ENCODE measurements at places on chromosomes 11 and 22.

GRCh38 chr11:41795004-41795403 lies 335.6 kb upstream of the LRRC4C start:
- DNase-seq = no peak

DNA sequence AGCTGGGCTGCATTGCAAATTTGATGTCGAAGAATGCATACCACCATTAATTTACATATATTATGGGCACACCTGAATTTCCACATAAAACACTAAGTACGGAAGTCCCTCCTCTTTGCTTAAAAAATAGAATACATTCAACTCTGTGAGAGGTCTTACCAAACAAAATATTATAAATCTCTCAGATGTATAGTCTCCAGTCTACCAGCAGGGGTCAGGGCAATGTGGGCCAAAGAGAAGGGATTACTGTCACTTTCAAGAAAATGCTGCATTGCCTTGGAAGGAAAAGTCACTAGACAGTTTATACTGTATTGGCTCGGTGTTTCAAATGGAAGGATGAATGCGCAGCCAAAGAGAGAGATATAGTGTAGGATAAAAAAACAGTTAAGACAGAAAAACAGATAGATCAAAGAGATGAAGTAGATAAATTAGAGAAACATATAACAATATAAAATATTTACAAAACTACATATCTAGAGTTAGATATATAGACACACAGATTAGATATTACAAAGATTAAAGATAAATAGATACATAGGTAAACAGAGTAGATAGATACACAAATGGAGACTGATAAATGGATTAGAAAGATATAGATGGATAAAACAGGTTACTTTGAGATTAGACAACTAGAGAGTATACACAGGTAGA lies 20.9 kb downstream of the SERGEF start:
- DNase-seq = peak; percentile 84

GRCh38 chr11:78332174-78332866 lies 85.3 kb downstream of the GAB2 start:
- peak; percentile 36 for DNase-seq

DNA sequence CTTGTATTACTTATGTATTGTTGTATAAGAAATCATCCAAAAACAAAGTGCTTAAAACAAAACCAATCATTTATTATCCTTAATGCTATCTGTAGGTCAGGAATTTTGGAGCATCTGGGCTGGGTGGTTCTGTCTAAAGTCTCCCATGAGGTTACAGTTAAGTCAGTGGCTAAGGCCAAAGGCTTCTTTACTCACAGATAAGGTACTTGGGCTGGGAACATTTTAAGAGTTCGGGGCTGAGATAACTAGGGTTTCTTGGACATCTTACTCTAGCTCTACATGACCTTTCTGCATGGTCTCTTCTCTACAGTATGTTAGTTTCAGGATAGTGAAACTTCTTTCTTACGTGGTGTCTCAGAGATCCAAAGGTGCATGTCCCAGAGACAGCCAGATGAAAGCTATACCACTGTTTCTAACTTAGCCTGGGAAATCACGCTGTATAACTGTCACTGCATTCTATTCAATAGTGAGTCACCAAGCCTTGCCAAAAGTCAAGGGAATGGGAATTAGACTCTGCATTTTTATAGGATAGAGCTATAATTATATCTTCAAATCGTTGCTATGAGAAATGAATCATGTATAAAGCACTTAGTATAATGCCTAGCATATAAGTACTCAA lies 29.6 kb downstream of the SOX6 start:
- no peak for DNase-seq

DNA sequence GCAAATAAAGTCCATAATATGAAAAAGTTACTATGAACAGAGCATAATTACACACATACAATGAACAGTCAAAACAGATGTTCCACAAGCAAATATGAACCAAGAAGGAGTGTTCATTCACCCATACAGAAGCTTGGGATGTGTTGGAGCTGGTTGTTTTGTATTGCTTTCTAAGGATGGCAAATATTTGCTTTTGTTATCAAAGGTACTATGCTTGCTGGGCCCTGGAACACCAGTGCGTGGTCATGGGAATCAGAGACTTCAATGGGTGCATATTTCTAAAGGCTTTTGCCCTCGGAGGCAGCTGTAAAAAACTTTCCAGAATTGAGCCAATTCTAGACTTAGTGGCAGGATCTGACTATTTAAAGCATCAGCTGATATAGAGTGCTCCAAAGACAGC lies 85.1 kb downstream of the BARX2 start:
- DNase-seq = no peak

GRCh38 chr11:120134931-120135228 lies 3.0 kb downstream of the TRIM29 start:
- no peak for DNase-seq

GRCh38 chr11:28627690-28628255 lies 519.6 kb downstream of the METTL15 start:
- DNase-seq = no peak

GRCh38 chr22:38505541-38506117 lies 482 bp downstream of the DDX17 start:
- DNase-seq = peak; percentile 70

DNA sequence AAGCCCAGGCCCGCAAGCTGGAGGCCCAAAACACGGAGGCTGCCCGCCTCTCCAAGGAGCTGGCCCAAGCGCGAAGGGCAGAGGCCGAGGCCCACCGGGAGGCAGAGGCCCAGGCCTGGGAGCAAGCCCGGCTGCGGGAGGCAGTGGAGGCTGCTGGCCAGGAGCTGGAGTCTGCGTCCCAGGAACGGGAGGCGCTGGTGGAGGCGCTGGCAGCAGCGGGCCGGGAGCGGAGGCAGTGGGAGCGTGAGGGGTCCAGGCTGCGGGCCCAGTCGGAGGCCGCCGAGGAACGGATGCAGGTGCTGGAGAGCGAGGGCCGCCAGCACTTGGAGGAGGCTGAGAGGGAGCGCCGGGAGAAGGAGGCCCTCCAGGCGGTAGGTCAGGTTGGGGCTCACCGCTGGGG lies 4.8 kb downstream of the CCDC88B start:
- DNase-seq = no peak

All from choroid plexus epithelial cell (primary cell).